ENCODE measurements at places on chromosomes 16 and 17. TPM values are rescaled to one million over a fixed set of nuclear protein-coding genes. Genes with fewer than 3 reads are reported as not detected.

GAS7 gene
- total RNA-seq: 267 TPM

GRCh38 chr17:77353684-77354419, 213.1 kb downstream of the SEC14L1 start:
- DNase-seq: no peak

DNA sequence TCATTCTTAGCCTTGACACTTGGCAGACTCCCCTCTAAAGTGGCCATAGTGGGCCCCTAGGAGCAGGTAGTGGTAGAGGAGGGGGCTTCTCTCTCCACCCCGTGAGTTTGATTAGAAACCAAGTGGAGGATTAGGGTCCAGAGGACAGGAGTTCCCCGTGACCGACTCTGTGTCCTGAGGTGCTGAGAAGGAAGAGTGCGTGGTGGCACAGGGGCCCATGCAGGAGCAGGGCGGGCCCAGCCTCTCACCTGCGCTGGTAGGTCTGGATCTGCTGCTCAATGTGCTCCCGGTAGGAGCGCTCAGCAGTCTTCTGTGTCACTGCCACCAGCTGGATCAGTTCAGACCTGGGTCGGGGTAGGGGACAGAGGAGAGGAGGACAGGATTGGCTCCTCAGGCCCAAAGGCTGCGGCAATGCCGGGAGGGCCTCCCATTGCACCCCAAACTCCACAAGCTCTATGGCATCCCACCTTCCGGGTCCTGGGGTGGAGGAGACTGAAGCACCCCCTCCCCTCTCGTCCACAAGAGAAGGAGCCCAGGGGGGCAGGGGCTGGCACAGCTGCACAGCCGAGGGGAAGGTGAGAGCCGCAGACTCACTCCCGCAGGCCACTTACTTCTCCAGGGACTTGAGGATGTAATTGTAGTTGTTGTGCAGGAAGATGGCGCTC, 6.2 kb downstream of the ZACN start:
- DNase-seq: no peak

DNA sequence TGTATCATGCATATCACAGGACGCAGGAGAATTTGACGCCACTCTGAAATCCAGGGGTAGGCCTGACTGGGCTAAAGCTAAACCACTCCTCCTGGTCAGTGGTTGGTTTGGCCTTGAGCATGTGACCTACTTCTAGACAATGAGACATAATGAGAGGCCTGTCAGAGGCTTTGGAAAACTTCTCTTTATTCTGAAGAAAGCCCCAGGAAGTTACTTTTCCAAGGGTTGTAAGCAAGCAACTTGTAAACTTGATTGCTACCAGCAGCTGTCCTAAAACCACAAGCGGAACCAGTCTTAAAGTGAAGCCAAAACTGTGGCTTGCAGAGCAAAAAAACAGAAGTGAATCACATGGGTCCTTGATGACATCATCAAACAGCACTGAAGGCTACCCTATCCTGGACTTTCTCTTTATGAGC, 138.2 kb upstream of the COX10 start:
- DNase-seq: no peak

SLFN14 gene
- not detected for total RNA-seq

CCDC137 gene
- total RNA-seq: 10.9 TPM

DNA sequence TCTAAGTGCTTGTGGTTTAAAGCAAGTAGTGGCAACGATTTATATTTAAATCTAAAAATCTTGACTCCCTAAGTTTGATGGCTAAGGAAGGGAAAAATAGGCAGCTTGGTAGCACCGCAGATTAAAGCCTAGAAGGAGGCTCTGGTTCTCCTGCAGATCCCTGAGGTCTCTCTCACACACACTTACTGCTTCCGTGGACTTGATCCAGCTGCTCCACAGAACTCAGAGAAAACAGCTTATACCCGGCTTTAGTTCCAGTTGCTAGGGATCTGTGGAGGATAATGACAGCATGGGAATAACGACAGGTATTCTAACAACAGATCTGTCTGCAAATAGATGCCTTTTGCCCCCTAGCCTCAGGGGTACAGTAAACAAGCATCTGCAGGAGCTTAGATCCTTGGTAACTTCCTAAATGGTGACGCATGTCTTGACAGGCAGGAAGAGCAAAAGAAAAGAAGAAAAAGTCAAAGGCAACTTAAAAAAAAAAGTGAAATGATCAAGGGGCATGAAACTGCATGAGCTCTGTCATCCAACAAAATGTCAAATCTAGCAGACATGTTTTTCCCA, 4.5 kb downstream of the WIPI1 start:
- no peak for DNase-seq

GRCh38 chr17:67636834-67637520, 80.8 kb upstream of the NOL11 start:
- DNase-seq: no peak

TLCD3B gene
- not detected for total RNA-seq

RAPGEFL1 gene
- total RNA-seq: 30.0 TPM

PIPOX gene
- 6.1 TPM for total RNA-seq

DNA sequence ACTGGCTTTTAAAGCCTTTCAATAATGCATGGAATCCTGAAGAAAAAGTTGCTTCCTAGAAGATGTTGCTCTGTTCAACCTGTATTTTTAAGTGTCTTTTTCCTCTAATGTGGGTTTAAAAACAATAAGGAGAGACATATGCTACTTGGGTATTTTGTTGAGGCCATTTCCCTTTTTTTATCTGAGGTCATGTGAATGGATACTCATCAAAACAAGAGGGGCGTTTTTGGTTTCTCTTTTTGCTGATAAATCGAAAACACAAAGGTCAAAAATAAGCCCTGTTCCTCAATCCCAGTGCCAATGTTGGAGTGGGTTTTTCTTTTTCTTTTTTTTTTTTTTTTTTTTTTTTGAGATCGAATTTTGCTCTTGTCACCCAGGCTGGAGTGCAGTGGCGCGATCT, 468.0 kb upstream of the RBFOX1 start:
- DNase-seq: no peak

GRCh38 chr16:68481636-68482035, 33.3 kb upstream of the SMPD3 start:
- DNase-seq: no peak

GNGT2 gene
- total RNA-seq: not detected

DNA sequence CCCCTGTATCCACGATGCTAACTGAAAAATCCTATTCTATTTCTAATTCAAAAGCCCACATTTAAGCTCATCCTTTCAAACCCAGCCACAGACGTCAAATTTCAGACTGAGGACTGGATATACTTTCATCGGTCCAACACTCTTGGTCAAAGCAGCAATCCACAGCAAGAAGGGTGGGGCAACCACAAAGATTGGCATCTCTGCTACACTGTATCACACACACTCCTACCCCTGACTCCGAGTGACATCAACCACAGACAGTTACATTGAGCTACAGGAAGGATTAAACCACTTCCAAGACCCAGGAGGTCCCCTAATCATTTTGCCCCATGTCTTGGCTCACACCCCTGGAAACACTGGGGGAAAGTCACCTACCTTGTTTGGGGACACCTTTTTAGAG, 61.3 kb downstream of the GRIN2A start:
- DNase-seq: no peak

KRT34 gene
- total RNA-seq: not detected

CCR7 gene
- total RNA-seq: 1.5 TPM

- DNase-seq: no peak
These were observed 72.3 kb downstream of the CDK5R1 start for GRCh38 chr17:32558997-32559650.

ADORA2B gene
- total RNA-seq: 1.1 TPM

- DNase-seq: no peak
These were observed 254.0 kb downstream of the KATNIP start for GRCh38 chr16:27803775-27804549.

- DNase-seq: no peak
These were observed 163.7 kb downstream of the TMEM114 start for GRCh38 chr16:8426569-8426968.

- no peak for DNase-seq
These were observed 271.6 kb downstream of the ABCC12 start for GRCh38 chr16:47884116-47884725.

DNA sequence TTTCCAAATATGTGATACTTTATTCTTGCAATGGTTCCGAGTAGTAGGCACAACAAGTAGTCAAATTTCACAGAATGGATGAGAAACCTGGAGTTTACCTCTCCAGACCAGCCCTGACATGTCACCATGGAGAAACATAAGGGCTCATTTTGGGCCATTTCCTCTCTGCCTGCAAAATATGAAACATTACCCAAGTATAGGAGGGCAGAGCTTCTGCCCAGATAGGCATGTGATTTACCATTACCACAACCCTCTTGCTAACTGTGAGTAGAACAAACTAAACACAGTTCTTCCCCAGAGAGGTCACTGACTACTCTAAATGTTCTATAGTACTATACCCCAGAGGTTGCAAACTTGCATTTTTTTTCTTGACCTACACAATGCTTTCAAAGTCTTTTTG, 15.7 kb upstream of the KPNB1 start:
- DNase-seq: no peak

DNA sequence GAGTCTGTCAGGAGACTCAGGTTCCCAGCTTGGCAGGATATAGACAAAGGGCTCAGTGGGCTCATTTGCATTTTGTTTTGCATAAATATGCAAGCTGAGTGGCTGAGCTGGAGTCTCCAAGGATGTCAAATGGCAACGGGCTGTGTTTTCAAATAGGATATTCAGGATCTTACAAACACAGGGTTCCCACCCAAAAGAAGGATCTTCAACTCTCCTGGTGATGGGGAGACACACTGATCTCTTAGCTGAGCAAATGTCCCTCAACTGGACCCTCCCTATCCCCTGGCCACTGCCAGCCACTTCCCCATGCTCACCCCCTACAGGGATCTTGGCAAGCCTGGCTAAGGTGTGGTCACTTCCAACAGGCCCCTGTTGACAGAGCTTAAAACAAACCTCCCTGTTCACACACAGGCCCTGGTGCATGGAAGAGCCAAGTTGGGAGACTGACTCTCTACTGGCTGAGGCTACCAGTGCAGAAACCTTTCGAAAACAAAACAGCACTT, 61.6 kb downstream of the SOX9 start:
- no peak for DNase-seq

ARL4D gene
- 64.7 TPM for total RNA-seq

BICDL2 gene
- not detected for total RNA-seq

ARMC7 gene
- total RNA-seq: 12.0 TPM

CLDN9 gene
- total RNA-seq: not detected

KIF19 gene
- total RNA-seq: 77.4 TPM

DNA sequence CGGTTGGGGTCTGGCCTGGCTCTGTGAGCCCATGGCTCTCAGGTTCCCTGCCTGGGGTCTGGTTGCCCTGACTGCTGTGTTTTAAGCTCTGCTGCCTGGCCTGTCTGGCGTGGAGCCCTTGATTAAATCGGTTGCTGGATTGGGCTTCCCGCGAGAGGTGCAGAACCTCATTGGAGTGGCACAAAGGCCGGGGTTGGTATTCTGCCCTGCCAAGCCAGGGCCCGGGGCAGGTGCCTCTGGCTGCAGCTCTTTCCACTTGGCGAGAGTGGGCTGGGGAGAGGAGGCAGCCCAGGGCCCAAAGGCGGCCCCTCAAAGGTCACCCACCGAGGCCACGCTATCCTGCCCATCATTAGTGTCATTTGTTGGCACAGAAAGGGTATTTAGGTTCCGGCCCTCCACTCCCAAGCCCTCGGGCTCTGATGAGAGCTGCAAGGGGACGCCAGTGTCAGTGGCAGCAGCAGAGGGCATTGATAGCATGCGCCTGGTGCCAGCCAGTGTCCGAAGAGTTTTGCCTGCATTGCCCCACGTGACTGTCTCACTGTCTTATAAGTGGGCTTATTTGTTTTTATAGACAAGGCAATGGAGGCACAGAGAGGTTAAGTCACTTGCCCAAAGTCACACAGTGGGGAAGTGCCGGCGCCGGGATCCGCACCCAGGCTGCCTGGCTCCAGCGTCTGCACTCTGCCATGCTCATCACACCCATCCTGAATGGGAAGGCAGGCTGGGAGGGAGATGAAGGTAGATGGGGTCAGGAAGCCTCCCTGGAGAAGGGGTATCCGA, 68.0 kb upstream of the CIBAR2 start:
- DNase-seq: no peak

GRCh38 chr17:81238490-81238814, 403 bp downstream of the TEPSIN start:
- DNase-seq: no peak

DNA sequence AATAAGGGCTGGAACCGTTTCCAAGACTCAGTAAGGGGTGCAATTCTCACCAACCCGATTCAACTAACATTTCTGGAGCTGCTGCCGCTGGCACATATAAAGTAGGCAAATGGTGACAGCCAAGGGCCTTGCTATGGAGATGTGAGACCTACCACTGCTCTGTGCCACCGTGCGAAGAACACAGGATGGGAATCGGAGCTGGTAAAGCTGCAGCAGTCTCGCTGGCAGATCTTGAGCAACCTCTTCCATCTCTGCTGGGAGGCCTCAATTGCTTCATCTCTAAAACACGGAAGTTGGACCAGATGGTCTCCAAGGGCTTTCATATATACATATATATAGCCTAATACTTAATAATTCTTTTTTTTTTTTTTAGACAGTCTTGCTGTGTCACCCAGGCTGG, 128.9 kb upstream of the RCVRN start:
- DNase-seq: peak; percentile 54

TBC1D26 gene
- total RNA-seq: not detected

GRCh38 chr17:47836601-47837000, 4.5 kb downstream of the SCRN2 start:
- no peak for DNase-seq

DNA sequence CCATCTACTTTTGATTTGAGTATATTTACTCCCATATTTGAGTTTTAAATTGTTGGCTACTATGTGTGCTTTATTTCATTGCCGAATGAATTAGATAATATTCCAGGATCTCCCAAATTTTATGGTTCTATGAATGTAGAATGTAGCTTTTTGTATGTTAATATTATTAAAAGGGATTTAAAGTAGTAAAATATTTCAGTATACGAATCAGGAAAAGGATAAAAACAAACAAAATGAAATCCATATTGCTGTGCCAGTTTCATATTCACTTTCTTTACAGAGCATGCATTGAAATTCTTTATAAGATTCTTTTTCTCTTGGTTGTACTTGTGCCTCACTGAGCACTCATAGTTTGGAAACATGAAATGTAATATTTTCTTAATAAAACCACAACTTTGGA, 155.1 kb downstream of the CHD9 start:
- DNase-seq: no peak

TCAP gene
- total RNA-seq: 0.30 TPM

DNA sequence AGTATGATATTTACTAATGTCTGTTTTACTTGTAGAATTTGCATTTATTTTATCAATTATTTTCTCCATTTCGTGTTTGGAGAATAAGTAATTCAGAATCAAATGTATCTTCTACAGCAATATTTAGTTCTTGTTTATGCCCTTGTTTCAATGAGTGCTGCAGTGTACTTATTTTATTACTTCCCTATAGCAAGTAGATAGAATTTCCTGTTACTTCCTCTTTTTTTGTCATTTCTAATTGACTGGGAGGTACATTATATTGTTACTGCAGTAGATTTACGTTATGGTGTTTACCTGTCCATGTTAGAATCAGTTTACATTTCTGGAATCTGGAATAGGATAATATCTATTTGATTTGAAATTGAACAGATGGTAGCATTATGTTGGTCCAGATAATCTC, 71.2 kb downstream of the OMG start:
- DNase-seq: no peak

GRCh38 chr16:56618138-56618537, 7.4 kb upstream of the MT1E start:
- no peak for DNase-seq

- DNase-seq: no peak
These were observed 70.3 kb downstream of the PMP22 start for GRCh38 chr17:15194859-15195277.

GRCh38 chr16:87464691-87465300, 28.0 kb downstream of the ZCCHC14 start:
- DNase-seq: peak; percentile 81

GRCh38 chr16:5482256-5482655, 384.7 kb upstream of the EEF2KMT start:
- no peak for DNase-seq

COX6A2 gene
- not detected for total RNA-seq

GRCh38 chr16:11301645-11302501, 20.7 kb upstream of the PRM1 start:
- DNase-seq: no peak
